ENCODE measurements at places on chromosomes 4 and X.

GRCh38 chrX:252244-252956 is 28.8 kb upstream of the PLCXD1 start:
- DNase-seq = no peak

GRCh38 chrX:132875650-132876522 is 82.5 kb downstream of the HS6ST2 start:
- peak; percentile 56 for DNase-seq

- peak; percentile 52 for DNase-seq
These were observed 48.3 kb upstream of the NAP1L2 start for GRCh38 chrX:73262991-73263390.

DNA sequence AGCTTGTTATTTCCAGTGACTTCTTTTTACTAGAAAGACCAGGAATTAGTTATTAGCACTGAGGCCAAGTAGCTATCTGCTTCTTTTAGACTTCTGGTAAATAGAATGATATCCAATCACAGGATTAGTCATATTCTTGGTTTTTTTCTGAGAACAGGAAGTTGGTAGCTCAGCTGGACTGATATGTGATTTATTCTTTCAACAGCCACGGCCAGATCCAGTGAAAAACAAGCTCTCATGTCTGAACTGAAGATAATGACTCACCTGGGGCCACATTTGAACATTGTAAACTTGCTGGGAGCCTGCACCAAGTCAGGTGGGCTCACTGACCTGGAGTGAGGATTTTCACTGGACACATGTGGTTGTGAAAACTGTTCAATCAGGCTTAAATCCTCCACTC is 48.6 kb downstream of the PDGFRA start:
- no peak for DNase-seq

GRCh38 chr4:38821739-38822138 is 17.1 kb upstream of the TLR1 start:
- DNase-seq = no peak

DNA sequence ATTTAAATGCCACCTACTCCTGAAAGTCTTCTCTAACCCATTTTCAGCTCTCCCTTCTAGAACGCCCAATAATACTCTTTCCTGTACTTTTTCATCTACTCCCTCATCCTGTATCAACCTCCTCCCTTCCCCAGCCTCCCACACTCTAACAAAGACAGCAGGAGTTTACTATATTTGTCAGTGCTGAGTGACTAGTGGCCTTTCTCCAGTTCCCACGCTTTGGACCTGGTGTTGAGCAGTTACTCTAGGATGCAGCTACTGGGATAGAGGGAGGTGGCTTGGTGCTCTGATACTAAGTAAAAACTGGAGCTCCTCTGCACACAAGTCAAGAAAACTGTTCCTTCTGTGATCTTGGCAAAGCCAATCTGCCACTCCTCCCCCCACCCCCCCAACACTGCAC is 36.1 kb upstream of the KLHL13 start:
- DNase-seq = no peak

- DNase-seq = no peak
These were observed 43.3 kb downstream of the MTMR1 start for GRCh38 chrX:150736475-150736874.

GRCh38 chrX:52420824-52421443 is 52.1 kb downstream of the XAGE2 start:
- no peak for DNase-seq

DNA sequence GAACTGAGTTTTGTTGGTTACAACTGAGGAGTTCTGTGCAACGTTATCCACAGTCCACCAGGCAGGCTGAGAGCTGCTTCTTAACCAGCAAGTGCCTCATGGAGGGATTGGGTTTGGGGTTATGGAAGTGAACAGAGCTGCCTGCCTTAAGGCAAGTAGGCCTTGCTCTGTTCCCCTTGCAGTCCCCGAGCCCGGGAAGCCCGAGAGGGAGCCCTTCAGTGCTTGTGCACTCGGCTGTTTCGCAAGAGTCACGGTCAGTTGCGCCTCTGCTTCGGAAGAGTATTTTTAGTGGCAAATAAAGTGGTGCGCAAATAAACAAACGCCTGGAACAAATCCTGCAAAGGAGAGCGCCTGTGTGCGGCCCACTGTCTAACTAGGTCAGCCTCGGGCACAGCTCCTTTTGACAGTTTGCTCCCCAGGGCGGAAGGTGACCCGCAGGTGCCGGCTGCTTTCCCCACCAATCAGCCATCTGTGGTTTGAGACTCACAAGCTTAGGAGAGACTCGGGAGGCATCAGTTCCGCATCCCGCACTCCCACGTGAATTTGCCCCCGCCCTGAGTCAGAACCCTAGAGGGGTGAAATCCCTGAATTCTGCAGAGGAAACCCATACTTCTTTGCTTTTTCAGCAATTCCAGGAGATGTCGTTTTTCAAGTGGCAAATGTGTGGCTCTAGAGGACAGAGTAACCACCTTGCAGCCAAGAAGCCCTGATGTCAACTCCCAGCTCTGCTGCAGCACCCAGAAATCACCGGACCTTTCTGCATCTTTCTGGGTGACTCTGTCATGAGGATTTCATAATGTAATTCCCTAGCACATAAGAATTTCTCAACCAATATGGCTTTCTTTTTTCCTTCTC is 56.8 kb downstream of the LGI2 start:
- peak; percentile 76 for DNase-seq

DNA sequence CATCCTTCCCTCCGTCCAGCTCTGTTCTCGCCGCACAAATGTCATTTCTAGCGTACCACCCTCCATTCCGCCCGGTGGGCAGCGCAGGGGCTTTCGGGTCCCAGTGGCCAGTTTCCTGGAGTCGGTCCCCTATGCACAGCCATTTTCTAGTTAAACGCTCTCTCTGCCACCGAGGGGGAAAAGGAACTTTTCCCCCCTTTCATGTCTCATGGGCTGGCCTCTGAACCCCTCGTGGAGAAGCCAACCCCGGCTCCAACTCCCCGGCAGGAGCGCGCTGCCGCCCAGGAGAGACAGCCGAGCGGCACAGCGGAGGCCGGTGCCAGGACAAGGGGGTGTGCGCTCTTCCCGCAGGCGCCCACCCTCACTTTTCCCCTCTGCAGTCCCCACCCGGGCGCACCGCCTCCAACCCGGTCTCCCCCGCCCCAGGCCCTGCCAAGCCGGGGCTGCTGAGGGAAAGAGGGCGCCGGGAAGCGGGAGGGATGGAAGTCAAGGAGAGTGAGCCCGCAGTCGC is 662 bp downstream of the APBB2 start:
- DNase-seq = peak; percentile 8

- peak; percentile 15 for DNase-seq
These were observed 1.3 kb downstream of the NKRF start for GRCh38 chrX:119604766-119605463.

DNA sequence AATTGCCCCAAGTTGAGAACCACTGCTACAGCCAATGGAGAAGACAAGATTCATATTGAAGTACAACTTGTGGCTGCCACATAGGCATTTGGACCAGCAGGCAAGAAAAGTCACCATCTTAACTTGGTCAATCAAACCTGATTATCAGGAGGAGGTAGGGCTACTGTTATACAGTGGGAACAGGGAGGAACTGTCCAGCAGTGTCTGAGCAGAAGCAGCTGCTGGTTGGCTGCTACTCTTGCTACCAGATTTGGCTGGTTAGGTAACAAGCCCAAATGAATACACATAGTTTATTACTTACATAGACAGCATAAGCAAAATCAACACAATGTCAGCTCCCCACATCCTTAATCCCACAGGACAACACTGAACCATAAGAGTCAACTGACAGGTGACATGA is 39.4 kb downstream of the ATP1B4 start:
- no peak for DNase-seq

DNA sequence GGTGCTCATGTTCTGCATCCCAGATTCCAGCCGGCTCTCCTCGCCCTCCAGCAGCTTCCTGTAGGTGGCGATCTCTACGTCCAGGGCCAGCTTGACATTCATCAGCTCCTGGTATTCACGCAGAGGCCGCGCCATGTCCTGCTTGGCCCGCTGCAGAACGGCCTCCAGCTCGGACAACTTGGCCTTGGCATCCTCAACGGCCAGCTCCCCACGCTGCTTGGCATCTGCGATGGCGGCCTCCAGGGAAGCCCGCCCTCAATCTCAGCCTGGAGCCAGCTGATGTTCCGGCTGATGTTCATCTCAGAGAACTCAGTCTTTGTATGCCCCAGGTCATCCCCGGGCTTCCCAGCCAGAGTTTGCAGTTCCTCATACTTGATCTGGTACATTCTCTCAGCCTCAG is 431.8 kb upstream of the DIPK2B start:
- no peak for DNase-seq

- DNase-seq = no peak
These were observed 6.3 kb downstream of the CA5B start for GRCh38 chrX:15744181-15744867.

DNA sequence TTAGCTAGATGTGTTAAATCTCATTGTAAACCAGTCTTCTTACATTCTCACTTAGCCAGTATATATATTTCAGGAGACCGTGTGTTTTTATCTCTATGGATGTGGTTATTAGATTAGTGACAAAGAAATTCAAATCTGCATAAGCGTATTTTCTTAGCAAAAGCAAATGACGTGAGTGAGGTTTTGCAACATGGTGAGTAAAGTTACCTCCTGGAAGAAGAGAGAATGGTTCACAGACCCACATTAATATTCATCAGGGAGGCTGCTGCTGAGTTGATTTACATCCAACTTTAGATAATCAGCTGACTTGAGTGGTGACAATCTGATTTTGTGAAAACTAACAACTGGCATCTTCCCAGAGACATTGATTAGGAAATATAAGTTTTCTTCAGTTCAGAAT is 589.9 kb upstream of the GALNT7 start:
- no peak for DNase-seq

GRCh38 chrX:143683486-143683885 is 37.1 kb downstream of the SPANXN2 start:
- no peak for DNase-seq

DNA sequence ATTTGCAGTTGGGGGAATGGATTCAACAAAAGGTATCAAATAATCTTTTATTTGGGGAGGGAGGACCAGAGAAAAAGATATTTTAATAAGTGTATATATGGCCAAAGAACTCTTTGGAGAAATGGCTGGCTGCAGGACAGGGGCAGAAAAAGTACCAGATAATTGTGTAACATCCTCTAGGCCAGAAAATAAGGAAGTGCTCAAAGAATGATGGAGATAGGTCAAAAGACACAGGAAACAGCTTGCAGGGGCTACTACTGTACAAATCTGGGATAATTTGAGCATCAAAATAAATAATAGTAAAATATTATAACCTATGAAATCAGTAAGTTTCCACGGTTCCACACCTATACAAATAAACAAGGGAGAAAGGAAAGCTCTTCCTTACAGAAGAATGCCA is 34.8 kb downstream of the KLHL5 start:
- DNase-seq = no peak

- no peak for DNase-seq
These were observed 18.1 kb downstream of the TMEM175 start for GRCh38 chr4:950136-951020.
